ENCODE measurements at places on chromosomes 2 and 18.

DNA sequence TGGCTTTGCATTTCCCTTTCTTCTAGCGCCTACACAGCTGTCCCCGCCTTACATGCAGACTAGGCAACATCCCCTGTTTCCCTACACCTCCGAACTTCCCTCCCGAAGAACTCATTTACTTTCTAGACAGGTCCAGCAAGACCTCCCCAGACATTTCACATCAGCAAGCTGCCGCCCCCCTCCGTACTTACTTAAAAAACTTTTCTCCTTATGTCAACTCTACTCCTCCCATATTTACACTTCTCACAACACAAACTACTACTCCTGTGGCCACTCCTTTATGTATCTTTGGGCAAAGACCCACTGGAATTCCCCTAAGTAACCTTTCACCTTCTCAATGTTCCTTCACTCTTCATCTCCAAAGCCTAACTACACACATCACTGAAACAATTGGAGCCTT, 20.4 kb upstream of the ZNF397 start:
- DNase-seq = no peak

GRCh38 chr18:45050712-45051601, 370.3 kb downstream of the SETBP1 start:
- no peak for DNase-seq

DNA sequence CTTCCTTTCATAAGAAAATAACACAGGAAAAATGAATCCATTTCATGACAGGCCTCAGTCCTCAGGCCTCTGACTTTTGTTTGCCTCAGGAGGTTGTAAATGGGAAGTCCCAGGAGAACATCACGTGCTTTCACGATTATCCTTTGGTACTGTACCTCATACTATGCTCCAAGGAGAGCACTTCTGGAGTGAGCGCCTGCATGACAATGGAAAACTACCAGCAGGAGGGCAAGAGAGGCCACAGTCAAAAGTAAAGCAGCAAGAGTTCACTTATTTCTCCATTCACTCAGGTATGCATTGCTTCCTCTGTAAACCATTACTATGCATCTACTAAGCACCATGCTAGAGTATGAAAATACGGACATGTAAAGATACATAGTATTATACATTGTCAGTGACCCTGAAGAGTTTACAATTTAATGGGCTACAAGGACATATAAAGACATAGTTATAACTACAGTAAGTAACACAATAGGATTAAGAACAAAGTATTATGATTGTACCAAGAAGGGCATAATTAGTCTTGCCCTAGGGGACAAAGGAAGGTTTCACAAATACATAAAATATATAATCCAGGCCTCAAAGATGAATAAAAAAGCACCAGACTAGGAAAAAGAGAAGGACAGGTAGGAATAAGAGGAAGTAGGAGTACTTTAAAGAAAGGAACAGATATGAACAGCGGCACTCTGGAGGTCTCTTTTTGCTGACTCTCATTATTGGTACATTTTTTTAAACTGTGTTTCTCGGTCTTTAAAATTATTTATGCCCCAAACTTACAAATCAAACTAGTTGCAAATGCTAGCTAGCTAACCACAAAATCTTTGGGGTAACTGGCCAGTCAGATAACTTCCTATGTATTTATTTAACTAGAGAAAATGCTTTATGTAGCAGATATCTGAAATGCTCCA, 806.7 kb downstream of the NRXN1 start:
- DNase-seq = no peak

DNA sequence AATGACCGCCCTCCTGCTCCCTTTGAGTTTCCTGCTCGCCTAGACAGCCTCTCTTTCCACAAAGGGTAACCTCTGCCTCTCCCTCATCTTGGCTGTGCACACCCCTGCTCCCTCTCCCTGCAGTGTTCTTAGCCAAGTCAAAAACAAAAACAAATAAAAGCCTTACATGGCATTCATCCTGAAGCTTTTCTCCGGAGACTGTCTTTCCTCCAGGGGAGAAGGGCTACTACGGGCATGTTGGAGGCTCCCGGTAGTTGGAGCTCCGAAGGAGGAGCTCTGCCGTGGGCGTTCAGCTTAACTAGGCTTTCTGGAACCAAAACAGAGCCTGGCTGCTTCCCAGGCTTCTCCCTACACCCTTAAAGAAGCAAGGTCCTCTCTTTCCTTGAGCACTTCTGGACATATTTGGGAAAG, 104.2 kb downstream of the TPGS2 start:
- DNase-seq = no peak
